ENCODE measurements at places on chromosomes 16 and 17. TPM values are rescaled to one million over a fixed set of nuclear protein-coding genes. Genes with fewer than 3 reads are reported as not detected.

DNA sequence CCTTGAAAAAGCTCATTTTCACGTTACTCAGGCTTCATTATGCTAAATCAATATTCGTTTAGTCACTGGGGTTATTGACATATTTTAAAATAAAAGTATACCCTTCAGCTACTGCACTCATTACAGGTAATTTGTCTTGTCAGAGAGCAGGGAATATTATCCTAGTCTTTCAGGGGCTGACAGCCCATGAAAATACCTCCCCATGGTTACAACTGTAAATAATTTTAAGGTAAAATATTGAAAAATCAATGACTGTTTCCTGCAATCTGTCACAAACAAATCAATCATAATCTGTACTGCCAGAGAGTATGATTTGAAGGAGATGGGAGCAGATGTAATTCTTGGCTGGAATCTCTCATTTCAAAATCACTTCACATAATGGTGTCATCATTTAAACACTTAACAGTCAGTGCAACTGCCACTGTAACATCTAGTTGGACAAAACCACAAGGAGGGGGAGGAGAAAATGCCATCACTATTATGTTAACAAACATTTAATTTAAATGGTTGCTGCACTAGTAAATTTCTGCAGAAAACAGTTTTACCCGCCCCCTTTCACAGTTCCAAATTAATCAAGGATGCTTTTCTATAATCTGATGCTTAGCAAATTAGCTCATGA lies 9.3 kb upstream of the IRX5 start:
- DNase-seq: no peak

DNA sequence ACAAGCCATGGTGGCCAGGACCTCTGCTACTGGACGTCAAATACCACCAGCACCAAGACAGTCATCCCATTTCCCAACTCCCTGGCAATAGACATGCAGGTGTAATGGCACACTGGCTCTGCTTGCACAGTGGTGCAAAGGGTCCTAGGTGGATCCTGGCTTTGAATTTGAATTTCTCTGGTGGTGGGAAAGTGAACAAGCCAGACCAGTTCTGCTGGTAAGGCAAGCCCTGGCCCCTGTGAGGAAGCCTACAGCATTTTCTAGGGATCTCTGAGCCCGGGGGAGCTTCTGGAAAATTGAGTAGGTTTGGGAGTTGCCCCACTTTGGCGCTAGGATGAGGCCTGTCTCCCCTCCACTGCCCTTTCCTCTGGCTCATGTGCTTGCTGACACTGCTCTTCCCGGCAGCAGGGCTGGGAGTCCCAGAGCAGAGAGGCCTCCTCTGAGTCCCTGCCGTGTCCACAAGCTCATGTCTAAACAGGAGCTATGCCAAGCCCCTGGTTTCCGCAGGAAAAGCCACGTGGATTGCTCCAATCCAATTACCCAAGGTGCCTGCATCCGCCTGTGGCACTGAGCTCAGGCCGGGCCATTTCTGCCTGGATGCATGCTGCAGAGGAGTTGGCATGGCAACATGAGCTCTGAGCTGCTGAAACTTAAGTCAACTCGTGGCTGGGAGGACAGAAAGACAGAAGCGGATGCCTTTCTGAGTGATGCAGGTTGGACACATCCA lies 67.0 kb downstream of the PRMT7 start:
- no peak for DNase-seq

DNA sequence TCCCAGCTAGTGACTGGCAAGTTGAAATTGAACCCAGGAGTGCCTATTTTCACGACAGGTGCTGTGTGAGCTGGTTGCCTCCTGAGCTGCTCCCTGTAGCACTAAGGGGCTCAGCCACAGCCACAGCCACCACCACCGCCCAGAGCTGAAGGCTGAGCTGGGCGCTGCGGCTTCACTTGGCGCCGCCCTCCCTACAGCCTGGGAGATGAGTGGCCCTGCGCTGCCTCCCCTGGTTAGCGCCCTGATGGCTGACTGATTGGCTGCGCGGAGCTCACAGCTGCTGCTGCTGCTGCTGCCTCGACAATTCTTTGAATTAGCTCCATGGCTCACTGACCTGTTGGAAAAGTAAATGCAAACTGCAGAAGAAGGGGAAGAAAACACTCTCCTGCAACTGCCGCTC lies 91.8 kb upstream of the TMEM132E start:
- no peak for DNase-seq

LGALS9B gene
- total RNA-seq: not detected

GRCh38 chr16:82993926-82994325 lies 367.2 kb downstream of the CDH13 start:
- no peak for DNase-seq

DNA sequence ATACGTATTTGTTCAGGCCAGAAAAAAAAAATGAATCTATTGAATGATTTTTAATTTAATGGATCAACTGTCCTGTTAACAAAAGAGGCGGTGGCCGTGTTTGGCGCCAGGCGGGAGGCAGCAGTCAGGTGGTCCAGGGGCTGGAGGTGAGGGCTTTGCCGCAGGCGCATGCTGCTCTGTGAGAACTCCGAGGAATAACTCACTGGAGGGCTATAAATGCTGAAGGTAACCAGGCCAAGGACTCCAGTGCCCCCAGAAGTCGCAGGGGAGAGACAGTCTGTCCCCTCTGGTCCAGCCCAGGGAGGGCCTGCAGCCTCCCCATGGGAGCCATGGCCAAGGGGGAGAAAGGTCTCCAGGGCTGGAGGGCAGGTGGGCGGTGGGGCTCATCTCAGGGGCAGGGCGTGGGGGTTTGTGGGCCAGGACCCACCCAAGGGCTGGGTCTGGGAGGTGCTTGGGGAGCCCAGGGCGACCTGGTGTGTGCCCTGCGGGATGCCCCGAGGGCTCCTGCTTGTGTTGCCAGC lies 7.1 kb upstream of the BAHCC1 start:
- DNase-seq: no peak

IL34 gene
- not detected for total RNA-seq

- DNase-seq: no peak
Observed at GRCh38 chr17:4898351-4898750, 985 bp upstream of the C17orf107 start.

STARD3 gene
- total RNA-seq: 60.3 TPM

HSF4 gene
- 36.1 TPM for total RNA-seq

GRCh38 chr16:75089486-75090202 lies 26.9 kb downstream of the LDHD start:
- no peak for DNase-seq

EPOP gene
- 38.0 TPM for total RNA-seq

GRCh38 chr17:17258998-17259397 lies 22.0 kb upstream of the FLCN start:
- DNase-seq: no peak

- DNase-seq: no peak
Observed at GRCh38 chr17:44258811-44259351, 9.1 kb downstream of the SLC4A1 start.

ANKS4B gene
- not detected for total RNA-seq

DNA sequence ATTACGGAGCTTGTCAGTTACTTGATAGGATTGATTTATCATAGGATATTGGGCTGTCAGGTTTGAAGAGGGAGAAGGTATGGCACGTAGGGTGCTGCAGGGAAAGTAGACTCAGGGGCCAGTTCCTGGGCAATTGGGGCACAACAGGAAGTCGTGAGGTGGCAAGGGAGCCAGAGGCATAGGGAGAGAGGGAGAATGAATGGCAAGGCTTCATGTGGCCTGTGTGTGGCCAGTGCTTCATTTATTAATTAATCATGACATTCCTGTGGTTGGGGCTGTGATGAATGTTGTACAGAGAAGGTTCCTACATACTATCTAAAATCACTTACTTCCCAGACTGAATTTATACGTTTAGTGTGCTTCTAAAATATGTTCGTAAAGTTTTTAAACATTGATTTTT lies 19.3 kb downstream of the MFSD11 start:
- DNase-seq: no peak

GRCh38 chr17:39563476-39563875 lies 44.2 kb downstream of the NEUROD2 start:
- DNase-seq: no peak

DNA sequence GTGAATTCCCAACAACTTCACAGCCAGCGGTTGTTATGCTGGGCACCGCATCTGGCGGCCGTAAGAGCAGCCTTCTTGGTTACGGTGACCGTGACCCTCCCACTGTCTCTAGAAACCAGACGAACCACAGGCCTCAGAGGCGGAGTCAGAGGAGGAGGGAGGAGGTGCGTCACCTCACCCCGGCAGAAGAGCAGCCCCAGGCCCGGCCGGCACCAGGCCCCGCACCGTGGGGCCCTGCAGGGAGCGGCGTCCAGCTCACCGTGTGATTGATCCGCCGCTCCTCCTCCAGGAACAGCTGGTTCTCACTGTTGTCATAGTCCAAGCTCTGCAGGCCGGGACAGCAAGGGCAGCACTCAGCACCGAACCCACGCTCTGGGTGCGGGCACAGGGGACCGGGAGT lies 13.7 kb downstream of the CLCN7 start:
- no peak for DNase-seq

DNA sequence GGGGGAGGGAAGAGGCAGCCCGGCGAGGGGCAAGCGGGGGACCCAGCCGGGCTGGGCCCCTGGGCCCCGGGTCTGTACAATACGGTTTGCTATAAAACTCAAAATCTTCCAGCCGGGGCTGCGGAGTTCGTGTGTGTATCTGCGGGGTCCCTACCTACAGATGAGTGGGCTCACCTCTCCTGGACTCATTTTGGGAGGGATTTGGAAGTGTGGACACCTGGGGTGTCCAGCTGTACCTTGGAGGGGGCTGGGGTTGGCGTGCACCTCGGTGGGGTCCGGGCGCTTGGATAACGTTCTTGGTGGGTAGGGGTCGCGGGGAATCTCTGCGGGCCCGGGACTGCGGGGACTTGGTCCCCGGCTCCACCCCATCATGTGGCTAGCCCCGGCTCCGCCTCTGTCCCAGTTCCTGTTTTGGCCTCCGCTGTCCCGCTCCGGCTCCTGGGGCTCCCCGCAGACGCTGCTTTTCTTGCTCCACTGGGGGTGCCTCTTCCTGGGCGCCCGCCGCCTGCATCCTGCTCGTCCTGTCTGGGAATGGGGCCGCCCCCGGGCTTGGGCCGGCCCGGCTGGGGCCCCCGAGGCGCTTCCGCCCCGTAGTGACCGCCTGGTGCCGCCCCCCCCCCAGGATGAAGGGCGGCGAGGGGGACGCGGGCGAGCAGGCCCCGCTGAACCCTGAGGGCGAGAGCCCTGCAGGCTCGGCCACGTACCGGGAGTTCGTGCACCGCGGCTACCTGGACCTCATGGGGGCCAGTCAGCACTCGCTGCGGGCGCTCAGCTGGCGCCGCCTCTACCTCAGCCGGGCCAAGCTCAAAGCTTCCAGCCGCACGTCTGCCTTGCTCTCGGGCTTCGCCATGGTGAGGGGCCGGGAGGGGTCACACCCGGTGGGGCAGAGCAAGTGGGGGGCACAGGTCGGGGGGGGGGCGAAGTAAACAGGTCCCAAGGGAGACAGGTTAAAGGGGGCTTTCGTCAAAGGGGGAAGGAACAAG lies at the start of gene ORAI3:
ORAI3 (plus strand) TSS at position 402 of the 983 bp plus-strand sequence; CDS start at position 624, 222 bp downstream.
- DNase-seq: peak; percentile 67

PNMT gene
- total RNA-seq: not detected

- no peak for DNase-seq
Observed at GRCh38 chr17:55405600-55405999, 16.0 kb downstream of the MMD start.

GRCh38 chr17:73318836-73319235 lies 7.0 kb upstream of the CDC42EP4 start:
- DNase-seq: no peak

- no peak for DNase-seq
Observed at GRCh38 chr17:41519501-41520224, 973 bp upstream of the KRT15 start.

TP53TG3F gene
- not detected for total RNA-seq

DNA sequence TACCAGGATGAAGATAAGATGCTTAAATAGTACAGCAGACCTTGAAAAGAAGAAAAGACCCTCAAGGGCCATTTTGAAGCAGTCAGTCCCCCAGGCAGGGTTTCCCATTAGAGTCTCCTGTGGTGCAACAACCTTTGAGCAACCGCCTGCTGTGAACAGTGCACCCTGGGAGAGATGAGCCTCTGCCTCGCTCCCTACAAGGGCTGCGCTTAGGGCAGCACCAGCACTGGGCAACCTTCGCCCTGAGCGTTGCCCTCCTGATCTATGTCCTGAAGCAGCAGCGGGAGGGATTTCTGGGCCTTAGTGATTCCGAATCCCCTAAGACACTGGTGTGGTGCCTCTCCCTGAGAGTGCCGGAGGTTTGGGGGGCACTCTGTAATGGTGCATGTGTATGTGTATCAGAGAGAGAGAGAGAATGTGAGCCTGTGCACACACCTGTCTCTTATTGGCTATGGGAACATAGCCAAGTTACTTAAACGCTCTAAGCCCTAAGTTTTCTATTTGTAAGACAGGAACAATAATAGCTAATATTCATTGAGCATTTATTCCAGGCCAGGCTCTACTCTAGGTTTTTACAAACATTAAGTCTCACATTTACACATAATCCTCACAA lies 25.2 kb upstream of the ABCC12 start:
- DNase-seq: no peak

- no peak for DNase-seq
Observed at GRCh38 chr17:33962857-33963655, 292.0 kb upstream of the CCL2 start.

GRCh38 chr17:55524440-55525220 lies 13.4 kb upstream of the SMIM36 start:
- DNase-seq: no peak

- no peak for DNase-seq
Observed at GRCh38 chr16:4225075-4225474, 16.8 kb downstream of the SRL start.

- DNase-seq: peak; percentile 37
Observed at GRCh38 chr17:82107341-82107860, 9.4 kb upstream of the FASN start.

DNA sequence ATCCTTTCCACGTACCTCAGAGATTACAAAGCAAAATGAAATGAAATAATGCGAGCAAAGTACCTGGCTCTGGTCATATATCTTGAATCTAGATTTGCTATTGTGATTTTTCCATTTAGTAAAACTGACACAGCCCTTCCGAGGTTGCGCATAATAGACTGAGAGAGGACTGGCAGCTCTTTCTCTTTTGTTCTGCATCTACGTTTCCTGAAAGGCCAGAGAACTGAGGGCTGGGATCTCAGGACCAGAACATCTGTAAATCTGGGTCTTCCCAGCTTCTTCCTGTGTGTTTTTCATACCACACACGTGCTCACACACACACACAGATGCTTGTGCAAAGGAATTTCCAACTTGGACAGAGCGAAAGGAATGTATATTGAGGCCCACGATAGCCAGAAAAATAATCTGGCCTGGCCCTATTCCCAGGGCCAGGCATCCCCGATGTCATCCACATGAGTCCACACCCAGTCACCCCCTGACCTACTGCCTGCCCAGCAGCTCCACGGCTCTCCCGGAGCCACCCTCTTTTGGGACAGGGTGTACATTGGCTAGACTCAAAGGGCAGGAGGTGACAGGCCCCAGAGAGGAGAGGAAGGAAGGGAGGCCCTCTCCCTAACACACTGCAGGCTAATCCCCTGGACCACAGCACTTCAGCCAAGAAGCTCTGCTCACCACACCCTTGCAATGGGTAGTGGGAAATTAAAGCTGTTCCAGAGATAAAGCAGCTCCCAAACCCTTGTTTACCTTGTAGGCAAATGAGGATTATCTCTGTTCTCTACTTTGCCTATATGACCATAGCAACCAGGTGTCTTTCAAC lies 41.8 kb downstream of the NOL11 start:
- DNase-seq: no peak
